Stomach (tissue), 19 donors: ENCODE measurements at places on chromosomes 1 and 21. TPM values are rescaled to one million over a fixed set of nuclear protein-coding genes. Genes with fewer than 3 reads are reported as not detected.

- no peak for DNase-seq
- peaks cover 31% of the 10 kb centered on the region for H3K36me3 ChIP-seq
- no peaks in the 10 kb centered on the region for H3K27me3 ChIP-seq
- H3K4me1 ChIP-seq: peaks cover 2% of the 10 kb centered on the region
- no peak overlapping the region for H3K4me3 ChIP-seq
- no peak overlapping the region for H3K27ac ChIP-seq
These were observed 15.2 kb upstream of the YRDC start for GRCh38 chr1:37822906-37823815.

GRCh38 chr1:37513795-37514349 lies 694 bp downstream of the MEAF6 start:
- no peaks in the 10 kb centered on the region for H3K36me3 ChIP-seq
- H3K27ac ChIP-seq: peak overlapping the region; percentile 97
- peak overlapping the region; percentile 95 for H3K4me3 ChIP-seq
- no peaks in the 10 kb centered on the region for H3K27me3 ChIP-seq

GRCh38 chr1:118863688-118864087 lies 124.5 kb downstream of the TBX15 start:
- no peak for DNase-seq
- H3K36me3 ChIP-seq: no peaks in the 10 kb centered on the region
- H3K4me3 ChIP-seq: no peak overlapping the region
- H3K4me1 ChIP-seq: no peaks in the 10 kb centered on the region
- H3K27me3 ChIP-seq: no peaks in the 10 kb centered on the region

GRCh38 chr1:113917400-113918082 lies 11.6 kb upstream of the HIPK1 start:
- H3K4me1 ChIP-seq: peaks cover 9% of the 10 kb centered on the region
- no peak overlapping the region for H3K27ac ChIP-seq
- no peaks in the 10 kb centered on the region for H3K27me3 ChIP-seq
- no peak for DNase-seq
- H3K36me3 ChIP-seq: peaks cover 2% of the 10 kb centered on the region

Gene OR2T33
- not detected for total RNA-seq
